GM06990 (cell line): ENCODE measurements at places on chromosomes 1 and 21.
A peak's percentile ranks its signal among the peaks of the same experiment; 100 is the strongest.

- peak; percentile 51 for DNase-seq
Observed at GRCh38 chr1:50873458-50874187, 86.4 kb downstream of the FAF1 start.

- DNase-seq, result no peak
Observed at GRCh38 chr1:214031267-214031650, 43.5 kb downstream of the PROX1 start.

GRCh38 chr1:17239420-17239819 lies 9.5 kb upstream of the PADI3 start:
- DNase-seq, result peak; percentile 73

GRCh38 chr1:36703526-36704208 lies 221.0 kb upstream of the CSF3R start:
- DNase-seq, result peak; percentile 55

DNA sequence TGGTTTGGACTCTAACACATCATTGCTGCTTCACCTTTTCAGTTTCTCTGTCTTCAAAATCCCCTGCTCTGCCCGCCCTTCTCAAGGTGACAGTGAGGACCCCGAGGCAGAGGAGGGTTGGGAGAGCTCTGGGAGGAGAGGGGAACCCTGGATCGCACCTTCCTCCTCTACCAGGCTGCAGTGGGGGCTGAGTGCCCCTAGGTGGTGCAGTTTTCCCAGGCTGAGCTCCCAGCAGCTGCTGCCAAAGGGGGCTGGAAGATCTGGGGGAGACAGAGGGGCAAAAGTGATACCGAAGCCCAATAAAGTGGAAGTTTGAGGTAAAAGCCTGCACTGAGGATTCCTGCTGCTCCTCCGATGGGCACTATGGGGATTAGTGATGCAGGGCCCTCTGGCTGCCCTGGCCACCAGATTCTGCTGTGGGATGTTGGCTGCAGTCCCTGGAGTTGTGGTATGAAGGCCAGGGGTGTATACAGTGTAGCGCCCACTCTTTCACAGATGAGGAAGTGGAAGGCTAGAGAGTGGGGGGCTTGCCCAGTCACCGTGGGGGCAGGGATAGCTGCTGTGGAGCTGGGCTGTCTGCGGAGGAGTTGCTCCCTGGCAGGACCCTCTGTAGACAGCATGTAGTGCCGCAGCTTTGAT lies 40.7 kb upstream of the SCMH1 start:
- peak; percentile 15 for DNase-seq

DNA sequence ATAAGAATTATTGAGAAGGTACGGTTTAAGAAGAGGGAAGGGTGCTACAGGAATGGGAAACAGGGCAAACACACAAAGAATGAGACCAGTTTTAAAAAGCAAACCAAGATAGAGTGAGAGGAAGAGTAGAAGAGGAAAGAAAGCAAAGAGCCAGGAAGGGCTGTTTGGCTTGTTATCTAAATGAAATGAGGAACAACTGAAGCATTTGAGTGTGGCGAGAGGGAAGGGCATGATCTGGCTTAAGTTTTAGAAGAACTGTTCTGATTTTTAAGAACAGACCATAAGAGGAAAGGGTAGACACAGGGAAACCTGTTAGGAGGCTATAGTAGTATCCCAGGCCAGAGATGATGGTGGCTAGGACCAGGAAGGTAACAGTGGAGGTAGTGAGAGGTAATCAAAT lies 73.8 kb downstream of the TUT4 start:
- no peak for DNase-seq

DNA sequence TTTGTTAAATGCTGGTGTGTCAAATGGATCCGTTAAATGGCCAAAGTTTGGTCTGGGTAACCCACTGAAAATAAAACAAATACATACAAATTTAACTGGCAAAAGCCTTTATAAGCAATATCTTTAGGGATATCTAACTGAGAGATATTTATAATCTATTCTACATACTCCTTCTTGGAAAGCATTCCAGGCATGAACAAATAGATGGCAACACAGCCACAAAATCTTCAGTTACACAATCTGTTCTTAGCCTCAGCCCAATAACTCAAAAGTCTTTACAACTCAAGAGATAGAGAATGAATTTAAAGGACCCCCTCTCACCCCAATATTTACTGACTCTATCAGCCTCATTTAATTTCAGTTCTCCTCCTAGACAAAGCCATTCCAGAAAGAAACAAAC lies 58.7 kb downstream of the NRDC start:
- DNase-seq, result no peak

DNA sequence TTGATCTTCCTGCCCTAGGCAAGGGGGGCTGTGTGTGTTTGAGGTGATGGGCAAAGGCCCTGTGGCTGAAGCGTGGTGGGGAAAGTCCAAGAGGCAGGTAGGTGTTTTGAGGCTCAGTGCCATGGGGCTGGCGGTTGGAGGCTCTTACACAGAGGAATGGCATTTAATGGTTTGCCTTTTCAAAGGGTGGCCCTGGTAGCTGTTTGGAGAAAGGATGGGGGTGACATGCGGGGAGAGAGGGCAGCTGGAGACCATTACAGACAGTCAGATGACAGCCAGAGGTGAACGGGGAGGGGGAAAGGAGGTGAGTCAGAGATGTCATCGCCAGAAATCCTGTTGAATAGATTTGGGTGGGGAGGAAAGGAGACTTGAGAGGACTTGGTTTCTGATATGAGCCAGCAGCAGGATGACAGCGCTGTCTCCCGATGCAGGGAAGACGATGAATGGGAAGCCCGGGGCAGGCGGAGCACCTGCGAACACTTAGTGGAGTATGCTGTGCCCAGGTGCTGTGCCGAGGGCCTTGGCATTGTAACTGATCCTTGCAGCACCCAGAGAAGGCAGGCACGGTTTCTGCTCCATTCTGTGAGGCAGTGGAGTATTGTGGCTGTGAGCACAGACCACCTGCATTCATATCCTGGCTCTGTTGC lies 56.3 kb downstream of the MAN1C1 start:
- no peak for DNase-seq

GRCh38 chr21:18776936-18777335 lies 373.4 kb upstream of the TMPRSS15 start:
- DNase-seq, result no peak

DNA sequence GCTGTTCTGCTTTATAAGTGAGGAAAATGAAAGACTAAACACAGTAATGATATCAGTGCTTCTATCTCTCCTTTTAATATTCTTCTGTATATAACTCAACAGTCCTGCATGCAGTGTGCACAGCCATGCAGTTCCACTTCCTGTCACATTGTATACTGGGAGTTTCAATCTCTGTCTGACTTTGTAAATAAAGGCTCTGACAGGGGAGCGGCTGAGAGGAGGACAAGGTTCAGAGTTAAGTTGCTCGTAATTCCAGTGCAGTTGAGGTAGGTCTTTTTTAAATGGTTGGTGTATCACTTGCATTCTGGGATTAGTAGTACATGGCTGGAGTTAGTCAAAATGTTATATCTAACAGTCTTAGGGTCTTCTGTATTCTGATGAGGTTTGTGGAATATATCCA lies 264.5 kb downstream of the OLFM3 start:
- DNase-seq, result no peak

DNA sequence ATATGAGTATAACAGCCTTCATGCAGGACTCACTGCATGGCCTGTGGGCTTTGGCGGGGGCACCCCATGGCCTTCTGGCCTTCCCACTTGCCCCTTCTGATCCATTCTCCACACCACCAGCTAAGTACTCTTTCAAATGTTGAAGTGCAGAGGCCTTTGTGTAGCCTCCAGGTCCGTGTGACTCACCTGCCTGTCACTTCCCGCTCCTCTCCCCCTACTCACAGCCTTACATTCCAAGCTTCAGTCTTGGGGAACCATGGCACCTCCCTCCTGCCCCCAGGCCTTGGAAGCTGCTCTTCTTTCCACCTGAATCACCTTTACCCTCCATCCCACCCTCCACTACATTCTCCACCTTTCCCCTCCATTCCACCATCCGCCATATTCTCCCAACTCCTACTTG lies 69.6 kb downstream of the PGM1 start:
- DNase-seq, result no peak

- peak; percentile 91 for DNase-seq
Observed at GRCh38 chr1:203861379-203862184, at the start of gene SNRPE. Gene SNRPE, plus strand, starts transcription at chr1:203861599. Its CDS starts 61 bp downstream, at chr1:203861660.

GRCh38 chr1:19773485-19773884 lies 26.2 kb downstream of the TMCO4 start:
- no peak for DNase-seq

DNA sequence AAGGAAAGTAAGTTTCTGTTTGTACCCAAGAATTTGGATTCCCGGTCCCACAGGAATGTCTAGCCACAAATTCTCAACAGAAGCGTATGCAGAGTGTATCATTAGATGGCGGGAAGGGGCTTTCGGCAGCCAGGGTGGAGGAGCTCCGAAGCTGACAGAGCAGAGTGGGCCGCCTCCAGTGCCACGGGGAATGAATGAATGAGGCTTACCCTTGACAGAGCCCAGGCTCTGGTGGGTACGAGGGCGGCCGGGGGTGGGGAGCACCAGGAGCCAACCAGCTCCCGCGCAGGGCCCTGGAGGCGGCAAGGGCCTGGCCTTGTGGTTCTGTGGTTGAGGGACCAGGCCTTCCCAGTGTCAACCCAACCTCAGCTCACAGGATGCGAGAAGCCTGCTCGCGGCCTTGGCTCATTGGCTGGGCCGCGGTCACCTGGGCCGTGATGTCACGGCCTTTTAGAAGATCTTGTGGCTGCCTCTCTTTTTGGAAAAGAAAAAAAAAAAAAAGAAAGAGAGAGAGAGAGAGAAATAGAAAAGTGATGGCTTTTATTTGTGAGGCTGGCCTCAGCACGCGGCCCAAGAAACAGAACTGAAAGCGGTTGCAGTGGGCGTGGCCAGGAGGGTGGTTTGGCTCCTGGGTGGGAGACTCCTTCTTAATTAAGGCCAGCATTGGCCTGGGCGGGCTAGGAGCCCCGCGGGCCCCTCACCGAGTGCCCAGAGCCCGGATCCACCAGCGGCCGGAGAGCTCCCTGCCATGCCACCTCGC lies 34.9 kb upstream of the RUNX3 start:
- peak; percentile 97 for DNase-seq

DNA sequence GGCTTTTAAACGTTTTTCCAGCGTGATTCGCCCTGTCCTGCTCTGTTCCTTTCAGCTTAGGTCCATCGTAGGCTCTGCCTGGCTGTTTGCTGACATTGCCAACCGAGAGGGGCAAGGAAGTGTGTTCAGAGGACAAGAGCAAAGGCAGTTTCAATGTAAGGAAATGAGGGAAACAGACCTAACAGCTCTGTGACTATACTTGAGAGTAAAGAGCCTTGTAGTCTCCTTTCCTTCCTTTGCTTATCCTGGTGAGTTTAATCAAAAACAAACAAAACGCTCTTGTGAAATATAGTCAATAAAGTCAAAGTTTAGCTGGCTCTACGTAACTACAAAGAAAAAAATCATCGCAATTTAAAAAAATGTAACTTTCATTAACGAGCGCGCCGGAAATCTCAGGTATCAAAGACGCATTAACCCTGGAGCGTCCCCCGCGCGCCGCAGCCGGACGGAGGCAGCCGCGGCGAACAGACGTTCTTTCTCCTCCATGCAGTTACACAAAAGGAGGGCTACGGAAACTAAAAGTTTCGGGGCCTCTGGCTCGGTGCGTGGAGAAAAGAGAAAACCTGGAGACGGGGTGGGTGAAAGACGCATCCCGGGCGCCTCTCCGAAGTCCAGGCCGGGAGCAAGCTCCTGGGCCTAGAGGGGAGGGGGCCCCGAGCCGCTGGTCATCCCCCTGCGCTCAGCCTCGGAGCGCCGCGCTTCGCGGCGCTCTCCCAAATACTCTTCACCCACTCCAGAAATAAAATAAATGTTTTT lies 617 bp upstream of the ADGRL2 start:
- peak; percentile 5 for DNase-seq

GRCh38 chr21:36188081-36188681 lies 31.6 kb downstream of the DOP1B start:
- DNase-seq, result no peak

DNA sequence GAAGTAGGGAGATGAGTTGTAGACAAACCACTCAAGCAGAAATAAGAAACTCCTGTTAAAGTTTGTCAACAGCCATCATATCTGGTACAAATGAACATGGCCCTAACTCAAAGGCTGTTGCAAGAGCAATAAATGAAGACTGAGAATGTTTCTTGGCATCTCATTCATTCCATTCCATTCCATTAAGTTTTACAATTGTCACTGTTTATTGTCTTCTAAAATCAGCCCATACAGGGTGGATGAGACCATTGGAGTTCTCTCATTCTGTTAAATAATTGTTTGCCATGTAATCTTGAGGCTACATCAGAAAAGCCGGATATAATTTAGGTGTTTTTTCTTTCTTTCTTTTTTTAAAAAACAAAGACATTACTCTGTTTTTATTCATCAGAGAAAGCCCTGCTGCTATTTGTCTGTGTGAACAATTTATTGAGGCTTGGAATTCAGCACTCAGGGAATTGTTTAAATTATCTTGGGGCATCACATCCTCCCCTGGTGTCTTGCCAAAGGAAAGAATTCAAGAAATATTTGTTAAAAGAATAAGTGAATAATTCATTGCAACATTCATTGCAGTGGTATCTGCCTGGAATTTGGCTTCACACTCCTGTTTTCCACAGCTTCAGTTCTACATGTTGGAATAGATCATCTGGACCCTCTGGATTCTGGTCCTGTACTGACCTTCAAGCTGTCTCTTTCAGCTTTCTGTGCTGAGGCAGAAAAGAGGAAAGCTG lies 604.5 kb downstream of the PLPP3 start:
- no peak for DNase-seq

DNA sequence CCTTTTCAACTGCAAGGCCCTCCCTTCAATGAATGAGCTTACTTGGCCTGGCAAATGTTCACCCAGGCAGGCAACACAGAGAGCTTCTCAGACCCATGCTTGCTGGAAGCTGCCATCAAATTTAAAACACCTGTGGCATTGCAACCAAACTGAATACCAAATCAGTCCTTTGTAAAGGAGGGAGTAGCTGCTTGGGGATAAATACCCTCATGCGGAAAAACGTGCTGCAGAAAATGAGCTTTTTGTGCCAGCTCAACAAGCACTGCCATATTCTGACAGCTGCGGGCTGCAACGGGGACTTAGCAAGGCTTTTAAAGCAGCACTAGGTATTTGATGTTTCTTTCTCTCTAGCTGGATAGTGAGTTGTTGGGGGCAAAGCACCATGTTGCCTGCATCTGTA lies 119.7 kb downstream of the PLPPR4 start:
- DNase-seq, result no peak

GRCh38 chr1:42852608-42852980 lies 6.2 kb downstream of the ZNF691 start:
- DNase-seq, result no peak

DNA sequence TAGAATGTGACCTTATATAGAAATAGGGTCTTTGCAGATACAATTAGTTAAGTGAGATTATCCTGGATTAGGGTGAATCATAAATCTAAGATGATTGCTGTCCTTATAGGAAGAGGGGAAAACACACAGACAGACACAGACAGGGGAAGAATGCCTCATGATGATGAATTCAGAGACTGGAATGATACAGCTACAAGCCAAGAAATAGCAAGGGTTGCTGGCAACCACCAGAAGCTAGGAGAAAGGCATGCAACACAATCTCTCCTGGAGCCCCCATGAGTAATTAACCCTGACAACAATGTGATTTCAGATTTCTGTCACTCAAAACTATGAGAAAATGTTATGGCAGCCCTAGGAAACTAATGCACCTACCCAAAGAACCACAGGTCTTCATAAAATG lies 19.1 kb upstream of the PPIH start:
- DNase-seq, result no peak

GRCh38 chr1:32772281-32773017 lies 44.7 kb downstream of the YARS1 start:
- DNase-seq, result no peak
